Muscle of back (tissue), 13 donors: ENCODE measurements at places on chromosomes 6 and 20. TPM values are rescaled to one million over a fixed set of nuclear protein-coding genes. Genes with fewer than 3 reads are reported as not detected.
A peak's percentile ranks its signal among the peaks of the same experiment; 100 is the strongest.

Gene RBBP9
- 15.1 TPM for polyA plus RNA-seq

Gene B3GALT4
- 2.2 TPM for polyA plus RNA-seq

Gene PDYN
- not detected for polyA plus RNA-seq

Gene COL19A1
- 2.4 TPM for polyA plus RNA-seq

Gene WFDC10B
- polyA plus RNA-seq = not detected

- DNase-seq = no peak
These were observed 127.2 kb upstream of the TCF21 start for GRCh38 chr6:133761706-133762105.

DNA sequence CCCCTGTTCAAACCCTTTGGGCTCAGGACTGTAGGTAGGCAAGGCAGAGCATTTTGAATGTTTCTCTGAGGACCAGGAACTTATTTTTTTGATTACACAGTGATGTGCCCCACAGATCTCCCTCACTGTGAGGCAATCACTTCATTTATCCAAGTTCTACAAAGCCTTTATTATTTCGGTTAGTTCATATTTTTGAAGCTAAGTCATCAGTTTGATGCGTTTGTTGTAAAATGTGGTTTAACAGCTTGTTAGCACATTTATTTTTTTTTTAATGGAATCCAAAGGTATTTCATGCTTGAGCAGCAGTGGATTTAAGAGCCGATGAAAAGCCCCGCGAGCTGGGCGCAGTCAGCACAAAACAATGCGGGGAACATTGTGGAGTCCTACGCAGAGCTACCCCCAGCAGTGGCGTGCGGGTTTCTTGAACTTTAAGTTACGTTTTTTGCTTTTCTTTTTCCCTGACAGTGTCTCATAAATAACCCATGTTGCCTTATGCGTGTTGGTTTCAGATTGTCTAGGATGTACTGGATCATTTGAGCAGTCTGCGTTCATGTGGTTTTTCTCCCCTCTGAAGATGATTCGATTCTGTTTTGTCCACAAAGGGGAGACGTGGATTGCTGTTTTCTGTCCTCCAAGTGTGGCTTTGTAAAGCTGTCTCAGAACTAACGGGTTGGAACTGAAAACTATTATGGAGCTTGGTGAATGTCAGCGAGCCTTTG, 233.6 kb upstream of the BMP2 start:
- DNase-seq = peak; percentile 45

- no peak for DNase-seq
These were observed 3.0 kb downstream of the CEP250 start for GRCh38 chr20:35458388-35458787.

GRCh38 chr20:62832212-62832922, 15.5 kb downstream of the COL9A3 start:
- peak; percentile 60 for DNase-seq

DNA sequence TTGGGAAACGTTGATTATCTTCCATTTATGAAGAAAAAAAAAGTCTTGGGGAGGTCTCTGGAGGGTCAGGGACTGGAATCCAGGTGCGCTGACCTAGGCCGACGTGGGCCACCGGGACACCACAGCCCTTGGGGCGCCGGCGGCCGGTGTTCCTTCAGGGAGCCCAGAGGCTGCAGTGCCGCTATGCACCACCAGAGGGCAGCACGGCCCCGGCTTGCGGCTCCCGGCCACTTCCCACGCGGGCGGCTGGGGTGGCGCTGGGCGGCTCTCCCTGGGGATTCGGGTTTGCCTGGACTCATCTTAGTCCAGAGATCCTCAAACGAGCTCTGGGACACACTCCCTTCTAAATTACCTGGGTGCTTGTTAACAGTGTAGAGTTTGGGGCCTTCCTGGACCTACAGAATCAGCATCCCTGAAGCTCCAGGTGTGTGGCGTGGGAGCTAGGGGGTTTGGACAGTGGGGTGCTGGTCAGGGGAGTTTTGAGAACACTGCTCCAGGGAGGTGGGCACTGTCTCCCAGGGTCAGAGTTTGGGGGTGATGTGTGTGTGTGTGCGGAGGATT, 23.0 kb upstream of the GTSF1L start:
- peak; percentile 33 for DNase-seq

- no peak for DNase-seq
These were observed 26.3 kb upstream of the TRAF3IP2 start for GRCh38 chr6:111631903-111632460.

- no peak for DNase-seq
These were observed 16.8 kb downstream of the LINC00237 start for GRCh38 chr20:21089391-21089790.

- no peak for DNase-seq
These were observed 226.6 kb upstream of the SASH1 start for GRCh38 chr6:148116001-148116400.
